ENCODE measurements at places on chromosomes 12 and 14.

GRCh38 chr12:1457901-1458300, 136.5 kb downstream of the FBXL14 start:
- DNase-seq = peak; percentile 98

- DNase-seq = no peak
These were observed 5.0 kb downstream of the REM2 start for GRCh38 chr14:22887990-22888378.

DNA sequence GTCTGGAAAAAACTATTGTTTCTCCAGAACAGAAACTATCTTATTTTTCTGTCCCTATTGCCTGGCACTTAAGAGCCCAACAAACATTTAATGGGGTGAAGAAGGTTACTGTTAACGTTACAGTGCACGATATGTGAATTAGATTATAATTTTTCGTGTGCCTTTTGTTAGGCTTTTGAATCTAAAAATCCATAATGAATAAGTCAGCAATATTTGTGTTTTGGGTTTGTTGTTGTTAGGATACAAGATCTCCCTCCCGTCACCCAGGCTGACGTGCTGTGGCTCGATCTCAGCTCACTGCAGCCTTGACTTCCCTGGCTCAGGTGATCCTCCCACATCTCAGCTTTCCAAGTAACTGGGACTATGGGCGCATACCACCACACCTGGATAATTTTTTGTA, 7.9 kb downstream of the METAP2 start:
- no peak for DNase-seq

DNA sequence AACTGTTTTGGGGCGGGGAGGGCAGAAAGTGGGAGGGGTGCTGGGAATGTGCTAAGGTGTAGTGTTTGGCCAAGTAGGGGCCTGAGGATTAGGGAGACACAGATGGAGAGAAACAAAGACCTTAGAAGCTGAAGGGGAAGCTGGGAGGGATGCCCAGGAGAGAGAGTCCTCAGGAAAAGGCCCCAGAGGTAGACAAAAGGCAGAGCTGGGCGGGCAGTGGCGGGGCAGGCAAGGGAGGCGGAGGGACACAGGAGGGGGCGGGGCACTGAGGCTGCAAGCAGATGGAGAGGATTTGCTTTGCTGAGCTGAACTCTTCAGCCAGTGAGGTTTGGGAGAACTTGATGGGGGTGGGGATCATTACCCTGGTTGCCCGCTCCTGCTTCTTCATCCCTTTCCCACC, 2.8 kb downstream of the PTMS start:
- peak; percentile 31 for DNase-seq

DNA sequence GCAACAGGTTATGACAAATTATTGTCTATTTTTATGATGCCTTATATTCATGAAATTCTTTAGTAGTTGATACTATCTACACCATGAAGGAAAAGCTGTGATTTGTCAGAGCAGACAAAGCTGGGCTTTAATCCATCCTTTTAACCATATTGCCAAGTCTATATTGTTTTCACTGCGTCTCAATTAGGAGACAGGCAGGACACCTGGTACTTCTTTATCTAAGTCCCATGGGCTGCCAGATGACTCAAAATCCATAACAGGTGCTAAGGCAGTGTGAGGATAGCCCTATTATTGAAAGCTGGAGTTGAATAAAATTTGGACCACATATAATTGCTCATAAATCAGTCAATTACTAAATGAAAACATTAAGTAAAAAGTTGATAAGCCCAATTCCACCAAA, 22.6 kb downstream of the INSM2 start:
- no peak for DNase-seq

DNA sequence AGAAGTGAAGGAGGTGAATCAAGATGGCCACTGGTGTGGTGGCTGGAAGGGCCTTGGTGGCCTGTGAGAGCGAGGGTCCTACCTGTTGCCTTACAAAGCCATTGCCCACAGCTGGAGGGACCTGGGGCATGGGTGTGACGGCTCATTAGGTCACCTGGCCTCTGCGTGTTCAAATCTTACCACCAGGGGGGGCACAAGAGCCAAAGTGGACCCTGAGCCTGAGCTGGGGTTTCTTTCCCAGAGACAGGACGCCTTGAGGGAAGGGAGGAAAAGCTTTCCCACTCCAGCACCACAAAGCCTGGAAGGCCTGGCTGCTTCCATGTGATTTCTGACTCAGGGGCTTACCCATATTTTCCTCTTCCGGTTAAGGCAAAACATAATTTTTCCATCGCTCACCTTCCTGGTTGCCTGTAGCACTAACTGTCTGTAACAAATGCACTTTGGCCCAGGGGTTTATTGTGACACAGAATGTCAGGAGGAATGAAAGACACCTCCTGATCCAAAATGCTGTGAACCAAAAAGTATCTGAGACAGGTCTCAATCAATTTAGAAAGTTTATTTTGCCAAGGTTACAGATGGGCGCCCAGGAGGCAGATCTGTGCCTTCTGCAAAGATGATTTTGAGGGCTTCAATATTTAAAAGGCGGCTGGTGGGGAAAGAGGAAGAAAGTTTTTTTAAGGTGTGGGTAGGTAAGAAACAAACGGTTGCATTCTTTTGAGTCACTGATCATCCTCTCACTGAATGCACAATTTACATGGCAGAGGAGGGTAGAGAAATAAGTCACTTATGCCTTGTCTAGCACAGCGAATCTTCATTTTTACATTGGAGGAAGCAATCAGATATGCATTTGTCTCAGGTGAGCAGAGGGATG, 4.3 kb upstream of the CD9 start:
- peak; percentile 87 for DNase-seq

- no peak for DNase-seq
These were observed 82.0 kb downstream of the SLC16A7 start for GRCh38 chr12:59677857-59678256.

DNA sequence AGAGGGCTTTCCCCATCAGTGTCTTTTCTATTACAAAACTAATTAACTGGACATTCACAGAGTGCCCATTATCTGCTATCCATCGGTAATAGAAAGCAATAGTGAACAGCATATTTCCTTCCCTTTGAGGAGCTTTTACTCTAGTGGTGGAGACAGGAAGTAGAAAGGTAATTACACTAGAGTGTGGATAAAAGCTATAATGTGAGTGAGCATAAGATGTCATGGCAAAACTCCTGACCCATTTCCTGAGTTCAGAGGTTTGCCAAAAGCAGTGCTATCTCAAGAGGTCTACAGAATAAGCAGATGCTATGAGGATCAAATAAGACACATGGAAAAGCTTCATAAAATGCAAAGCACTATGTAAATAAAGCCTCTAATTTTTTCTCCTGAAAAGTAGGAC, 24.0 kb downstream of the TIMELESS start:
- no peak for DNase-seq

- DNase-seq = peak; percentile 47
These were observed 731.9 kb downstream of the NRXN3 start for GRCh38 chr14:78902010-78902623.

- peak; percentile 81 for DNase-seq
These were observed 126.6 kb downstream of the BCAT1 start for GRCh38 chr12:24822121-24822899.

DNA sequence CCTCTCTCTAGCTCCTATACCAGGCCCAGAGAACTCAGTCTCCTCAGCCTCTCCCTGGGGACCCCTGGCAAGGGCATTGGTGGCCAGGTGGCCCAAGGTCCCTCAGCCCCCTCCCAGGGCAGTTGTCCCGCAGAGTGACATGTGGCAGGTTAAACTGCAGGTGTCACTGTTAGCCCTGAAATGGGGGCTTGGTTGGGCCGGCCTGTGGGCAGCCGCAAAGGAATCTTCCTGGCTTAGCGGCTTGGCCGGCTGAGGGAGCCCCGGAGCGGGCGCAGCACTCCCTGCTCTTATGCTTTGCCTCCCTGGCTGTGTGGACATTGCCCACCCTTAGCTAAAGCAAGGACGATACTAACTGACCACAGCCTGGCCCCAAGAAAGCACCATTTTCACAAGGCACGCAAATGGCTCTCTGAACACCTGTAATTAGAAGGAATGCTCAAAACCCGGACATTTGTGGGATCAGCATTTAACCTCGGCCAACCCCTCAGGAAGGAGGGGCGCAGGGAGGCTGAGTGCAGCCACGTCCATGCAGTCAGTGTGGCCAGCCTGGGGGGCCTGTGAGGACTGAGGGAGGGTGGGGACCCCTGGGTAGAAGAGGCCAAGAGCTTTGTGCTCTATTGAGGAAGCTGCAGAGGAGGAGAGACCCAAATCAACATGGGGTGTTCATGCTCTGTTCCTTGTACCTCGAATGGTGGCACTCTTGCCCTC, 82.2 kb downstream of the PAPOLA start:
- peak; percentile 9 for DNase-seq

DNA sequence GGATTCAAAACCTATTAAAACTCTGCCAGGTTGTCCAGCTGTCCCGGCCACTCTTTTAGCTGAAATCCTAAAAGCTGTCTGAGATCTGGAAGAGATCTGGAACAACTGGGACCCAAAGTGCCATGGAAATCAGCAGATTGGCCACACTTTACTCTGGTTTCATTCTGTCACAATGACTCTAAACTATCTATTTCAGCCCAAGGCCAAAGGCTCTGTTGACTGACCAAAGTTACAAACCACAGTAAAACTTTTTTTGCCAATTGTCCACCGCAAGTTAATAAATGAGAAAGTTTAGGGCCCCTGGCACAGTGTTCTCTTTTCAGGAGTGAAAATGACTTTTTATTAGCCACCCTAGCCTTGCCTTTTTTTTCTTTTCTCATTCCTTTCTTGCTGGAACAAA, 113.4 kb upstream of the CPM start:
- DNase-seq = no peak

DNA sequence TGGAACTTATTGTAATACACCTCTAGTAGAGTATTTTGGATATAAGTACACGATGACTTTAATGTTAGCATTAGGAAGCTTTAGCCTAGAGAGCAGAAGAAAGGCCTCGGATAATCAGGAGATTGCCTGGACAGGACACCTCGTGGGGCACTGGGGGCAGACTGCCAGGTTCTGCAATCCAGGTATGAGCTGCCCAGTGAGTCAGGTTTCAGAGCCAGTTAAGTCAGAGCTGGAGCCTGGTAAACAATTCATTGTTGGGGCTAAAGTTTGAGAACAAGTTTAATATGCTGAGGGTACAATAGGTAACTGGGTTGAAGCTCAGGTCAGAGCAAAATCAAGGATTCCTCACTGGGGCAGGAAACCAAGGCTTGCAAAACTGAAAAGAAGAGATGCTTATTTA, 107.4 kb downstream of the RERGL start:
- no peak for DNase-seq

- peak; percentile 31 for DNase-seq
These were observed 106.9 kb upstream of the HIF1A start for GRCh38 chr14:61588419-61588901.

DNA sequence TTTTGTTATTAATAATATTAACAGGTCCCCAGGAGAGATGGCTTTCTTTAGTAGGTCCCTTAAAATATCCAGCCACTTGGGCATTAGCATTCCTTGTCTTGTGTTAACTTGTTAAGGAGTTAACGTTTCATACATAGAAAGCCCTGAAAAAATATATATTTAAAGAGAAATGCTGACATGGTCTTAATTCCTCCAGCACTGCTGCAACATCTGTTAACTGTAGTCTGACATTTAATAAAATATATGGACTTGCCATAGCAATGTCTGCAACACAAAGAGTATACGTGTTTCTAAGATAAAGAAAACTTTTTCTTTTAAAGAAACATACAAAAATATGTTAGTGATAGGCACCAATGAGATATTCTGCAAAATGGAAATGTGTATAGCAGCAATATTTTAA, 10.0 kb downstream of the SLC38A4 start:
- DNase-seq = no peak

DNA sequence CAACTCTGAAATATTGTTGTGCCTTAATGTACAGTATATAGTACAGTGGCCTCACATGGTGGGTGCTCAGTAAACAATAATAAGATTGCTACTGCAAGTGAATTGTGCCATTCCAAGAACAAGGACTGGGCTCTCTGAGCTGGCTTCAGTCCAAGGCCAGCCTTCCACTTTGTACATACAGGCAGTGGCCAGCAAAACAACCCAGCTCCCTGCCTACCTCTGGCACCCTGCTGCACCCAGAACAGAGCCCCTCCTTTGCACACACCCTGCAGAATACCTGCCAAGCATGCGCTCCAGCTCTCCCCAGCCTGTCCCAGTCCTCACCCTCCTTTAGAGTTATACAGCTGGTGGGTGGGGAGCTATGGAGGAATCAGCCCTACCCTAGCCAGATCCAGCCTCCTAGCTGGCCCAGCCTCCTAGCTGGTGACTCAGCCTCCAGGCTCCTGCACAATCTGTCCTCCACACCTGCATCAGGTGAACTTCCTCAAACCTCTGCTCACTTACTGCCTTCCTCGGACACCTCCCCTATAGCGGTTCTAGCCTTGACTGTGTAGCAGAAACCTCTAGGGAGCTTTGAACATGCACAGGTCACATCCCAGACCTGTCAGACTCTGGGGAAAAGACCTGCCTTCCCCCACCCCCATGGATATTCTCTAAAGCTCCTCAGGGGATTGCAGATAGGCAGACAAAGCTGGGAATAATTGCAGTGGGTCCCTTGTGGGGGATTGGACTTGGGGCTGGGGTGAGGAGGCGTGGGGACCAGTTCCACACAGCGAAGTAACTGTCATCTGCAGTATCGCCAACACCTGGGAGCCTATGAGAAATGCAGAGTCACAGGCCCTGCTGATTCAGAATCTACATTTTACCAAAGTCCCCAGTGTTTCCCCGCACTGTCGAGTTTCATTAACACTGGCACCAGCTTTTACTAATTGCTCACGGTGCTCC, 17.9 kb downstream of the ZDHHC22 start:
- DNase-seq = no peak

- DNase-seq = no peak
These were observed 23.8 kb upstream of the LTBP2 start for GRCh38 chr14:74635847-74636246.

DNA sequence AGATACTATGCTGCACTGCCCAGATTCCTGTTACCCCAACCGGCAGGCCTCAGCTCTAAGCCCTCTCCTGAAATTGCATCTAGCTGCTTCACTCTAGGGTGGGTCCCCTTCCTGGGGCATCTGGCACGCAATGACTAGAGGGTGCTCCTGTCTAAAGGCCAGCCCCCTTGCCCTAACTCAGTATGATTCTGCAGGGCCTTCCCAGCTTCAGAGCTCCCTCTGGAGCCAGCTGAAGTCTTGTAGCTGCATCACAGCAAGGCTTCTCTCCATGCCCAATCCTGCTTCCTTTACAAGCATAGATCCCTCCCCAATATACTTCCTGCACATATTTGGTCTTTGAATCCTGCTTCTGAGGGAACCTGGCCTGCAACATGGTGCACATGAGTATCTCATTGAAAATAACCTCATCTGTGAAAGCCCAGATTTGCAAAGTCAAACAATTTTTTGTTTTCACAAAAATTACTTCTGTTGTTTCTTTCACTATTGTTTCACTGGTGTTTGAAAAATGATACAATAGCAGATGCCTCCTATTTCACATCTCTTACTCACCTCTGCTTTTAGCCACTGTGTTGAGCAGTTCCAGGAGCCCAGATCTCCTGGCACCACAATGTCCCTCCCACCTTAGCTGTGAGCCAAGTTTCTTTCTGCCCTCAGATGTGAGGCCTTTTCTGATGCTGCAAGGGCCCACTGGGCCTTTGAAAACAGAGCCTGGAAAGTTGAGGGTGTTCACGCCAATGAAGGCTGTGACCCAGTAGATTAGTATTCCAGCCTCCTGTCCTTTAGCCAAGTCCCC, 169.5 kb upstream of the EGLN3 start:
- DNase-seq = no peak
